ENCODE measurements at places on chromosomes 7 and 10. TPM values are rescaled to one million over a fixed set of nuclear protein-coding genes. Genes with fewer than 3 reads are reported as not detected.

DNA sequence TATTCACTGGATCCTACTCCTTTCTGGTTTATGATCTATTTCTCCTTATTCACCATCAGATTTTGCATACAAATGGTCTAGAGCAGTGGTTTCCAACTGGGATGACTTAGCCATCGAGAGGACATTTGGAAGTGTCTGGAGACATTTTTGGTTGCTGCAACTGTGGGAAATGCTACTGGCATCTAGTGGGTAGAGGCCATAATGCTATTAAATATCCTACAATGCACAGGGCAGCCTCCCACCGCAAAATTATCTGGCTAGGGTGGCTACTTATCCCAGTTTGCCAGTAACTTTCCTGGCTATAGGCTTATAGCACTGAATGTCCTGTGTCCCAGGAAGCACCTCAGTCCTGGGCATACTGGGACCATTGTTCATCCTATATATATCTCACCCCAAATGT, 21.5 kb upstream of the DDX50 start:
- no peak for DNase-seq

DNA sequence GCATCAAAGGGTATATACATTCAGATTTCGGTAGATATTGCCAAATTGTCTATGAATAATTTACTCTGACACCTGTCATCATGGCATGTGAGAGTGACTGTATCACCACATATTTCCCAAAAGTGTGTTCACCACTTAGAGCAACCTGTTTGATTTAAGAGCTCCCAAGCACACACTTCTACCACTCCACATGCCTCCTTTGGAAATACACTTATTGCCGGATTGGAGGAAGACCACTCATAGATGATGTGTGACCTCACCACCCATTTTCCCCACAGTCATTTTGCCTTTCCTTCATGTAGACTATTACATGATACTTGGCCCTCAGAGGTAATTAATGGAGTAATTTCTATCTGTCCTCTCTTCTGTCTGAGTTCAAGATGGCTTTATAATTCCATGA, 75.5 kb downstream of the SLC16A9 start:
- DNase-seq: no peak

- no peak for DNase-seq
Observed at GRCh38 chr7:128904381-128905197, 5.9 kb downstream of the KCP start.

GRCh38 chr7:5631152-5631551, 150.3 kb downstream of the RNF216 start:
- DNase-seq: no peak

DNA sequence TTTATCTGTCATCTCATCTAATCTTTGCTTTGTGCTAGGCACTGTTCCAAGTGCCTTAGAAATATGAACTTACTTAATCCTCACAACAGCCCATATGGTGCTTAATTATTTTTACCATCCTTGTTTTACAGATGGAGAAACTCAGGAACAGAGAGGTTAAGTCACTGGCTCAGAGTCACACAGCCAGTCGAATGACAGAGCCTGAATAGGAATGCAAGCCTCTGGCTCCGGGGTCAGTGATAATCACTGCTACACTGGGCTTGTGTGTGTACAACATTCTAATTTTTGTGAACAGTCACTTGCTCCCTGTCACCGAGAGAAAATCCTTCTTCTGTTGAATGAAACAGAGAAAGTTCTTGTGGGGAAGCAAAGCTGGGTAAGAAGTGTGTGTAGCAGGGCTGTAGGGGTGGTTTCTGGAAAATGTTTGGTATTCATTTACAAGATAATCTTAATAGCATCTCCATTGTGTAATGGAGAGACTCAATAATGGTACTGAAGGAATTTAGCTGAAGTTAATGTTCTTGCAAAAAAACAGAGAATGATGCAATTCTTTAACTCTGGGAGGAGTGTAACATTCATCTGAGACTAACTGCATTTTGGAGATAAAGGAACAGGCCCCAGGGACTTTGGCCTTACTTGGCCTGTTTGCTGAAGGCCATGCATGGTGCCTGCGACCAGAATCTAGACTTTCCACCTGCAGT, 290.6 kb downstream of the FRMD4A start:
- DNase-seq: no peak

- no peak for DNase-seq
Observed at GRCh38 chr10:75083972-75084833, 27.3 kb upstream of the SAMD8 start.

- no peak for DNase-seq
Observed at GRCh38 chr7:56009695-56010094, 41.5 kb downstream of the PSPH start.

DNA sequence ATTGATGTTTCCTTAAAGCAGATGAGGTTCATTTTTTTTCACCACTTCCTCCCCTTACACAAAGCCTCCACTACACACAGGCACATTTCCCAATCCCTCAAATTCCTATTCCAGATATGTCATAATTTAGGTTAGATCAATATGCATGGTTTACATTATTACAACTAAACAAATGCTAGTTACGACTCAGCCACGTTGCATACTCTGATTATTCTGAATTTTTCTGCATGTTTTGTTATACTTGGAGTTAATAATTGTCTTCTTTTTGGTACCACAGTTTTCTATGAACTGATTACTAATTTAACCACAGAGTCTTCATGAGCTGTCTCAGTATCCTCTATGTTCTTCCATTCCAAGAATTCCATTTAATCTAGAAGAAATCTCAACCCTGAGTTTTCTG, 4.4 kb upstream of the BICC1 start:
- no peak for DNase-seq

DNA sequence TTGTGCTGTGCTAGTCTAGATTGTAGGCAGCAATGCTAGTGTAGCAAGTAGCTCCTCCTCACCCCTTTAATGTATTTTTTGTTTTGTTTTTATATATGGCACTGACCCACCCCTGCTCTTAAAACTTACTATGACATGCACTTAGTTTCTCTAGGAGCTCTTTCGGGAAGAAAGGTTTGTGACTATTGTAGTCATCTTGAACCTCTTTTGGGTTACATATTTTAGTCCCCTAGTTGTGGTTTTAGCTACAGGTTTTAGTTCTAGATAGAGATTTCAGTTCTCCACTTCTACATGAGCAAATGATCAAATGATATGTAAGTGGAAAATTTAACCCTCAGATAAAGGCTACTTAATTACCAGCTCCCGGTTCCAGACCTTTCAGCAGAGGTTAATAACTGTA, 14.9 kb downstream of the MINPP1 start:
- no peak for DNase-seq

GRCh38 chr10:79209340-79209739, 137.9 kb upstream of the PPIF start:
- DNase-seq: no peak

DNA sequence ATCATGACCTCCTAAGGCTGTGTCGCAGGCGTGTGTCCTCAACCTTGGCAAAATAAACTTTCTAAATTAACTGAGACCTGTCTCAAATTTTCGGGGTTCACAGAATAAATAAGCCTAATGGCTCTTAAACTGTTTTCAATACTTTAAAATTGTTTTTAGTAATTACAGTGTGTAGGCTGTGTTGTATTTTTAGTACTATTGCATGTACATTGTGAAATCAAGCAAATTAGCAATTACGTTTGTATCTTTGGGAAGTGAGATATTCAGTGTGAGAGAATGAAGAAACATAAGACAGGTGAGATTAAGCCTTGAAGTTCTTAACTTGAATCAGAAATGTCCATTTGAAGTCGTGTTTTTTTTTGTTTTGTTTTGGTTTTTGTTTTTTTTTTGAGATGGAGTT, 4.8 kb upstream of the AKR1B10 start:
- DNase-seq: no peak

GRCh38 chr7:156845379-156846101, 47.4 kb downstream of the LMBR1 start:
- DNase-seq: no peak

DNA sequence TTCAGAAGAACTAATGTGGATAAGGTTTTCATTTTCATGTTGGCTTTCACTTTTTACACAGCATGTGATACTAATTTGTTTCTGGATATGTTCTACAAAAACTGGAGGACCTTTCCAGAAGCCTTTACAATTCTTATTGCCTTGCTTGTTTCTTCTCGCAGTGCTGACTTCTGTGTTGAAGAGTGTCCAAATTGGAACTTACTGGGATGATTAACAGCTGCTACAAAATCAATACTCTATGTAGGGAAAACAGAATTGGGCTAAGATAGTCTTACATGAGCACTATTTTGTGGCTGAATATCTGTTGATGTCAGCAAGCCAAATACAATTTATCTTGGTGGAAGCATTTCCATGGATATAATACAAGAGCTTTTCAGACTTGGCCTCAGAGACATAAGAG, 351.2 kb downstream of the DGKB start:
- DNase-seq: no peak

GRCh38 chr7:66699998-66700397, 40.5 kb upstream of the RABGEF1 start:
- peak; percentile 92 for DNase-seq

GRCh38 chr10:117790621-117791020, 248.1 kb downstream of the EMX2 start:
- DNase-seq: no peak

GRCh38 chr7:38306914-38307313, 33.5 kb upstream of the TARP start:
- DNase-seq: no peak

DNA sequence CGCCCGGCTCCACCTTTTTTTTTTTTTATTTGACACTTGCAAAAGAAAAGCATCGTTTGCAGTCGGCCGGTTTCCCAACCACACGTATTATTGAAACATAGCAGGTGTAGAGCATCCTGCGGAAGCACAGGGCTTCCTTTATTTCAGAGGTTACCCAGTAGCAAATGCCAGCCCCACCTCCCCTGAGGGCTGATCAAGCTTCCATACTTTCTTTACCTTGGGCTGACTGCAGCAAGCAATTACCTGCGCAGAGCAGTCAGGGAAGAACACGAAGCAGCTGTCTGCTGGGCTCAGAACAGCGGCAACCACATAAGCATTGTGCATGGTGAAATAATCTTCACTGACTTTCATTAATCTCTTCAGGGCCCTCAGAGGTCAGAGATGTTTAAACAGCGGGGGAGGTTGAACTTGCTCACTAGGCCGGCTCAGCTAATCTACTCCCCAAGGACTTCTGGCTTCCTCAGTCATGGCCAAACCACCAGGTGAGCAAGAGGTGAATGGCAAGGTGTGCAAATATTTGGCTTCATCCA, 784.7 kb upstream of the AUTS2 start:
- no peak for DNase-seq

DNA sequence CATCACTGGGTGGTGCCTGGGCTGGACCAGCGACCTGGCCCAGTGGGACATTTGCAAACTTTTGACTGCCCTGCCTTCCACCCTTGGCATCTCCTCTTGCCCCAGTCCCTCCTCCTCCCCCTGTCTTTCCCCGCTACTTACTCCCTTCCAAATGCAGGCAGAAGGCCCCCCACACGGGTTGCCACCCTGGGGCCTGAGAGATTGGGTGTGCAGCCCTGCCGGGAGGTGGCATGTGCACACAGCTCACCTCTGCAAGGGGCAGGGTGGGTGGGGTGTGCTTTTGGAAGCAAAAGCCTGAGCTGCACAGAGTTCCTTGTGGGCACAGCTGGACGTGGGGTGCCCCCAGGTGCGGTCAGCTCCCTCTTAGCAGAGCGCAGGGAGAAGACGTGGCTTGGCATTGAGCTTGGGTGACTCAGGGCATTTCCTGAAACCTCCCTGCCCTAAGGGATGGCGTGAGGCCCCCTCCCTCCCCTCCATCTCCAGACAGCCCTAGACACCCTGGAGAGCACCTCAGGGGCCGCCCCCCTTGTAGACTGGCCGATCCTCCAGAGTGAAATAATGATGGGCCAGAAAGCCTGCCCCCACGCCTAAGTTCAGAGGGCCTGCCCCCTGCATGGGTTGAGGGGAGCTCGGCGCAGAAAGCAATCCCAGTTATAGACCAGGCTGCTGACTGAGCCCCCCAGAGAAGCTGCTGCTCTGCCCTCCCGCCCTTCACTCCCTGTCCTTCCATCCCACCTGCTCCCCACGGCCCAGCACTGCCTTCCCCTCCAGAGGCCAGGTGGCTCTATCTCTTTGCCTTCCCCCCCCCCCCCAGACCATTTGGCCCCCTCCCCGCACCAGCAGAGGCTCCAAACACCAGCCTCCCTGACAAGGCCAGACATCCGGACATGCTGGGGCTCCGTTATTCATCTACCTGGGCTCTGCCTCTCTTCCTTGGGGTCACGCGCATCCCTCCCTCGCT, 2.3 kb upstream of the SHH start:
- no peak for DNase-seq

DNA sequence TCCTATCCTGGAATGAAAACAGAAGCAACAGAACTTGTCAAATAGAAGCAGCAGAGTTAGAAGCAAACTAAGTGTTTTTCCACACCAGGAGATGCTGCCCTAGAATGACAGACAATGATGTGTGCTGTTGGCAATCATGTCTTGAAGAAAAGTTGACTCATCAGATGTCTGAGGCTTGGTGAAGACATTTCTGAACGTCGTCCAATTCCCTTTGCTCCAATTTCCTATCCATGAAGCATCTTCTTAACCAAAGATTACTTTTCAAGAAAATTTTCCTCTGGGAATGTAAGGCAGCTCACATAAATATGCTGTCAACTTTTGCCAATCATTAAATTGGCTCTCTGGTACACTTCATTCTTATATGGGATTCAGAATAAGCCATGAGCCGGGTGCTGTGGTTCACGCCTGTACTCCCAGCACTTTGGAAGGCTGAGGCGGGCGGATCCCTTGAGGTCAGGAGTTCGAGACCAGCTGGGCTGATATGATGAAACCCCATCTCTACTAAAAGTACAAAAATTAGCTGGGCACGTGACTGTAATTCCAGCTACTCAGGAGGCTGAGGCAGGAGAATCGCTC, 34.6 kb downstream of the MALSU1 start:
- DNase-seq: no peak

GRCh38 chr10:128210215-128211063, 84.2 kb upstream of the MKI67 start:
- peak; percentile 71 for DNase-seq

- DNase-seq: no peak
Observed at GRCh38 chr7:45872116-45873034, 507 bp downstream of the CCDC201 start.

DNA sequence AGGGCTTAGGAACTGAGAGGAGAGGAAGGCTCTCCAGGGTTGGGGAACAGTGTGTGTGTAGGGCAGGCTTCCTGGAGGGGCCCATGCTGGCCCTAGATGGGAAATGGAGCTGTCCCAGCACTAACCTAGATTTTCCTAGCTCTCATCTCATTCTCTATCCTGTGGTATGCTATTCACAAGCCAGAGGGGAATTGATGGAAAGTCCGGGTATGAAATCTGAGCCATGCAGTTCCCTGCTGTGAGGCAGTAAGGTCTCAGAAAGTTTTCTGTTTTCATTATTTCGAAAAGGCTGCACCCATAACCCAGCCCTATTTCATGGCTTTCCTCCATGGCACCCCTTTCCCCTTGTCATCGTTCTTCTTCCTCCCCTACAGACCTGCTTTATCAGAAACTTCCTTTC, 220.3 kb downstream of the RPS24 start:
- DNase-seq: no peak

EBLN1 gene
- not detected for polyA plus RNA-seq

PDZD7 gene
- polyA plus RNA-seq: 3.9 TPM

IGF2BP3 gene
- 0.08 TPM for polyA plus RNA-seq

TIAL1 gene
- polyA plus RNA-seq: 29.2 TPM

ABI1 gene
- polyA plus RNA-seq: 31.7 TPM

RSPH10B2 gene
- polyA plus RNA-seq: not detected

ACSM6 gene
- polyA plus RNA-seq: not detected

LEP gene
- 0.05 TPM for polyA plus RNA-seq

All from aorta (tissue), 5 donors.